ENCODE measurements at places on chromosomes 7 and 10.

GRCh38 chr10:48195803-48196202, 78.7 kb downstream of the FRMPD2 start:
- DNase-seq = no peak

DNA sequence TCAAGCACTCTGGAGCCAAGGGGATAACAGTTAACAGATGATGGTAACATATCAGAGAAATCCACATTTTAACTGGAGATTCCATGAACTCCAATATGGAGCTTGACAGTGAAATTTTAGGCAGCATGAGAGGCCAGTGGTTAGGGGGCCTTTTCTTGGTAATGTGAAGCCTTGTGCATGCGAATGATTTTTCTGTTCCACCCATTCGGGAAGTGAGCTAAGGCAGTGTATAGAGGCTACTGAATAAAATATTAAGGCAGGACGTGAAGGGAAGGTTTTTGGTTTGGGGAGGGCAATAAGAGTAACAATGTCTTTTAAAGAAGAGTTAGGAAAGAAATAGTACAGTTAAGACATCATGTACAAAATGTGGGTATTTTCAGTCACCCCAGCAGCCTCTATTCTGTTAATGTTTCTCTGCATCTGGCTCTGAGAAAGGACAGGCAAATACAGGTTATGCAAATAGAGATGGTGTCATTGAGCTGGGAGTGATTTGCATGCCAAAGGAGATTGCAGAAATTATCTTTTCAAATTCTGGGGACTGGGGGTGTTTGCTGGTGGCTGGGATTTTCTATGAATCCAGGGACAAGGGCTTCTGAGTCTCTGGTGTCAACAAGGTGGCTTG, 6.8 kb upstream of the TAS2R60 start:
- no peak for DNase-seq

- no peak for DNase-seq
Observed at GRCh38 chr10:74906611-74907198, 80.3 kb downstream of the KAT6B start.

DNA sequence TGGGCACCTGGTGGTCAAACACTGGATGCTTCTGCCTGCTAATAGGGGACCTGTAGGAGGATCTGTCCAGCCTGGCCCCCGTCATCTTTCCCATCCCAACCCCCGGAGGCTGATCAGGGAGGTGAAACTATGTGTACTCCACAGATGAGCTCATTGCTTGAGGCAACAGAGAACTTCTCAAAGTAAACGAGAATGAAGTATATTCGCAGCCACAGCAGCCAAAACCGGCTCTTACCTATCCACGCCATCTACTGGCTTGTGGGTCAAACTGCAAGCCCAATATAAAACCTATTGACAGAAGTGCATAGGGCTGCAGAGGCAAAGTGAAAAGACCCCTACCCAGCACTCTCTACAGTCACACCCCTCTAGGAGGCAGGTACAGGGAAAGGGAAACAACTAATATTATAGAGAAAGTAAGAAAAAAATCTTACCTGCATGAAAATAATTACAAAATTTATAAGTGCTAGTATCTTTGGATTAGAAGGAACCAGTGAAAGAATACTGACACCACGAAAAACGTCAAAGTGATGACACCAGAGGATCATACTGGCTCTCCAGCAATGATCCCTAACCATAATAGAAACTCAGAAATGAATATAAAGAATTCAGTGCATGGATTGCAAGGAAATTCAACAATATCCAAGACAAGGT, 973.5 kb downstream of the ANKRD7 start:
- DNase-seq = peak; percentile 0

DNA sequence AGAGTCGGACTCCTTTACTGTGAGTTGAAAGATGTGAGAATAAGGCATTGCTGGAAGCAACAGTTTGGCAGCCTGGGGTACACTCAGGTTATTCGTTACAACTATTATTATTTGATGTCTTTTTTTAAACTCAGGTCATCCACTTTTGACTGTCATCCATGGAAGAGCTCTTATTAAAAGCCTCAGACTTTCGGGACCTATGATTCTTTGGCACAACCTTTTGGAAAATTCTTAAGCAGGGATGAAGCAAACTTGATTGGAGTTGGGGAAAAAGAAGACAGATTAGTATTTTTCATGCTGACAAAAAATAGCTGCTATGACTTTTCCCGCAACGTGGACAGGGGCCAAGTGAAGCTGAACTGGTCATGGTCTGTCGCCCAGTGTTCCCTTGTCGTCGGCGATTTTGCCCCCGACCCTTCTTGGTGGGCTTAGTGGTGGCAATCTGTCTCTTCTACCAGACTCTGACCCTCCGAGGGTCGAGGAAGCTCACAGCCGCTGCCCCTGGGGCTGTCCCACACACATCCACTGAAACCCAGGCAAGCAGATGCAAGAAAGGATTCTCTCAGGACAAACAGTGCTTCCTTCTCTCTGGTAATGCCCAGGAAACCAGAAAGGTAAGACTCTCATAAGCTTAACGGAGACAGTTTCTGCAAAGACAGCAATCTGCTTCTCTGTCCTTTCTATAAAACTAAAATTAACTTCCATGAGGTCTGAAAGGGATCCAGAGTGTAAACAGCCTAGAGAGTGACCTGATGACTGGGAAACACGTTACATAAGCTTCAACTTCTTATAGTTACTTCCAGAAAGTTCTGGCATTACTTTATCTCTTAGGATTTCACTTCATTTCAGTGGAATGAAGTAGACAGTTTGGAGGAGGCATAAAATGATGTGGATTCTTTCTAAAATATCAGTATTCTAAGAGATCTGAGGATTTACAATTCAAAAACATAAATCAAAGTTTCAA, 1.0 kb downstream of the CPED1 start:
- no peak for DNase-seq

DNA sequence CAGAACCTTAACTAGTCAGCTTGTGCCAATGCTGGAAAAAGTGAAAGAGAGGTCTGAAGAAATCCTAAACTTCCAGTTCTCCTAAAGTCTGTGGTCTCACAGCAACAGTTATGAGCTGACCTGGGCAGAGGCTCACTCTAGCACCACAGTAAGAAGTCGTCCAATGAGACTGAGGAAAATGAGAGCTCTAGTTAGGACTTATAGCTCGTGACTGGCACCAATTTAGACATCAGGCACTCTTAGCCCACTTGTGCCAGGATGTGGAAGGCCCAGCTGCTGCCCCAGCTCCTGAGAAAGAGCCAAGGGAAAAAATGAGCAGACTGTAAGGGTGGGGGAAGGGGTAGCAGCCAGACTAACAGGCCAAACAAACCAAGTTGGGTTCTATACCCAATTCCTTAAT, 7.6 kb downstream of the MMS19 start:
- no peak for DNase-seq

DNA sequence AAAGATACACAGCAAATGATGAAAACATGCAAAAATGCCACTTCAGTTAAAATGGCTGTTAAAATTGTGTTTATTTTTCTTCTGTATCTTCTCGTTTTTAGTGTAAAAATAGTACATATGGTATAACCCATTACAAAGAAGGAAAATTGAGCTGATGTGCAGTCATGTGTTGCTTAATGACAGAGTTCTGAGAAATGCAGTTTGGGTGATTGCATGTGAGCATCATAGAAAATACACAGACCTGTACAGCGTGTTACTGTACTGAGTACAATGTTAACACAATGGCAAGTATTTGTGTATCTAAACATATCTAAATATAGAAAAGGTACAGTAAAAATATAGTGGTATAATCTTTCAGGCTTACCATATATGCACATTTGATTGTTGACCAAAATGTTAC, 7.3 kb downstream of the DMTF1 start:
- no peak for DNase-seq

DNA sequence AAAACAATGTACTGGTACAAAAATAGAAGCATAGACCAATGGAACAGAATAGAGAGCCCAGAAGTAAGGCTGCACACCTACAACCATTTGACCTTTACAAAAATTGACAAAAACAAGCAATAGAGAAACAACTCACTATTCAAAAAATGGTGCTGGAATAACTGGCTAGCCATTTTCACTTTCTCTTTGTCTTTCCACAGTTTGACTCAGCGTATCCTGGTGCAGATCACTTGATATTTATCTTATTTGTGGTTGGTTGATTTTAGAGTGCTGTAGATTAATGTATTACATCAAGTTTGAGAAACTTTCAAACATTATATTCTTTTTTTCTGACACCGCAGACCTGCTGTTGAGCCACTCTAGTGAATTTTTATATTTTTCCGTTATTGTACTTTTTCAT, 381.4 kb downstream of the DGKB start:
- no peak for DNase-seq

DNA sequence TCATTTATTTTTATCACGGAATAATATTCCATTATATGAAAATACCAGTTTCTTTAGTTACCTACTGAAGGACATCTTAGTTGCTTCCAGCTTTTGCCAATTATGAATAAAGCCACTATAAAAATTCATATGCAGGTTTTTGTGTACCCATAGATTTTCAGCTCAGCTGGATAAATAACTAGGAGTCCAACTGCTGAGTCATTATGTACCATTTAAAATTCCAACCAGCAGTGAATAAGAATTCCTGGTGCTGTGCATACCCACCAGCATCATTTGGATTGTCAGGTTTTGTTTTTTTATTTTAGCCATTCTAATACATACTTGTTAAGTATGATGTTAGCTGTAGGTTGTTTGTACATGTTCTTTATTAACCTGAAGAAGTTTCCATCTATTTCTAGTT, 14.5 kb downstream of the FAM24B start:
- DNase-seq = no peak

- no peak for DNase-seq
Observed at GRCh38 chr10:44036425-44036824, 348.5 kb downstream of the CXCL12 start.

GRCh38 chr10:86130041-86130440, 236.6 kb downstream of the GRID1 start:
- no peak for DNase-seq

DNA sequence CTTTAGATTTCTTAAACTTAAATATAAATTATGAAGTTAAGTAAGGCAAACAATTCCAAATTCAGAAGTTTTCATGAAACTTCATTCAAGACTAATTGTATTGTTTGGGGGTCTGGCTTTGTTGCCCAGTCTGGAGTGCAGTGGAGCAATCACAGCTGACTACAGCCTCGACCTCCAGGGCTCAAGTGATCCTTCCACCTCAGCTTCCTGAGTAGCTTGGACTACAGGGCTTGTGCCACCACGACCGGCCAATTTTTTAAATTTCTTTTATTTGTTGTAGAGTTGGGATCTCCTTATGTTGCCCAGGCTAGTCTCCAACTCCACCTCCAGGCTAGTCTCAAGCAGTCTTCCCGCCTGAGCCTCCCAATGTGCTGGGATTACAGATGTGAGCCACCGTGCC, 12.5 kb downstream of the P4HA1 start:
- no peak for DNase-seq
